NCI-H2081 treated with DMSO at 0.1 percent for 48 hours (cell line): ENCODE measurements at places on chromosomes 12 and 14.
A peak's percentile ranks its signal among the peaks of the same experiment; 100 is the strongest.

- DNase-seq, result no peak
These were observed 9.3 kb upstream of the FUT8 start for GRCh38 chr14:65403231-65403630.

- no peak for DNase-seq
These were observed 26.3 kb upstream of the KIF26A start for GRCh38 chr14:104112113-104112505.

- no peak for DNase-seq
These were observed 14.2 kb upstream of the LRIG3 start for GRCh38 chr12:58934528-58934927.

- DNase-seq, result no peak
These were observed 15.6 kb upstream of the MCRS1 start for GRCh38 chr12:49583366-49584094.

DNA sequence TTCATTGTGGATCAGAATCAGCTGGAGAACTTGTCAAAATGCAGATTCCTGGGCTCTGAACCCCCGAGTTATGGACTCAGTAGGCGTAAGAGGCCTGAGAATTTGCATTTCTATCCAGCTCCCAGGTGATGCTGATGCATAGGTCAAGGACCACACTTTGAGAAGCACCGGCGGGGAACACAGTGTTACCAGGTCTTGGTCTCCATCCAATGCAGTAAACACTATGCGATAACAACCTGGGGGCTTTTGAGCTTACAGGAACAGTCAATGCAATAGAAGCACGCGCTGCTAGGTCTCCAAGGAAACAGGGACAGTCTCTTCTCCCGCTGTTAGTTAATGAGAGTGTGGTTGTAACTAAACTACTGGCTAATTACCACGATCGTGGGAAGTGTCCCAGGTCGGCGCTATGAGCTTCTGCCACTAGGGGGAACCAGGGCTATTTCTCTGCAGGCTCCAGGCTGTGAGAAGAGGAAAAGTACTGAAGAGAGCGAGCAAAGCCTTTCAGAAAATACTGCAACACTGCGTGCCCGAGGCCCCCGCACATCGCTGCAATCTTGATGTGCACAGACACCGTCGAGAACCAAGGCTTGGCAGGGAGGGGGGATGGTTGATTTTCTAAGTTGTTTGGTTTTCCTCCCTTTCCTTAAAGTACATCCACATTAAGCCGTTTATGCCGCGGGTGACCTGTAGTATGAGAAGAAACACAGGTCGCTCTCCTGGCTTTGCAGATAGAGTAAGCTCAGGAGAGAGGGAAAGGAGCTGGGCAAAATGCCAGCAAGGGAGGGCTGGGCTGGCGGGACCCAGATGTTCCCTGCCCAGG is 52.0 kb upstream of the KCNA1 start:
- peak; percentile 68 for DNase-seq

DNA sequence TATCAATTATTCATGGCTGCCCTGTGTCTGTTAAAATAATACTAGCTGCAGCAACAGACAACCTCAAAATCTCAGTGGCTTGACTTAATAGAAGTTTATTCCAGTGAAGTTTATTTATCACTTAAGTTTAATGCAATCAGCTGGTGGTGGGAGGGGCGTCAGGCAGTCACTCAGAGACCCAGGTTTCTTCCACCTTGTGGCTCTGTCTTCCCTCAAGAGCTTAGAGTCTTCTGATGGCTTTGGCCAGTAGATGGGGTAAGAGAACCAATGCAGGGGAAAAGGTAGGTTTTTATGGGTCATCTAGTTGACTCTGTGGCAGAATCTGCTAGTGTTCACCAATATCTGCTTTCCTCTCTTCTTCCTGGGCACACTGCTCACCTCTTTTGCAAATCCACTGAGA is 668.9 kb downstream of the AACS start:
- no peak for DNase-seq

GRCh38 chr12:69239922-69240630 is 707 bp downstream of the CPSF6 start:
- DNase-seq, result no peak

- DNase-seq, result no peak
These were observed 438 bp upstream of the EGLN3 start for GRCh38 chr14:33951183-33951840.
